ENCODE measurements at places on chromosomes 12 and 14.

DNA sequence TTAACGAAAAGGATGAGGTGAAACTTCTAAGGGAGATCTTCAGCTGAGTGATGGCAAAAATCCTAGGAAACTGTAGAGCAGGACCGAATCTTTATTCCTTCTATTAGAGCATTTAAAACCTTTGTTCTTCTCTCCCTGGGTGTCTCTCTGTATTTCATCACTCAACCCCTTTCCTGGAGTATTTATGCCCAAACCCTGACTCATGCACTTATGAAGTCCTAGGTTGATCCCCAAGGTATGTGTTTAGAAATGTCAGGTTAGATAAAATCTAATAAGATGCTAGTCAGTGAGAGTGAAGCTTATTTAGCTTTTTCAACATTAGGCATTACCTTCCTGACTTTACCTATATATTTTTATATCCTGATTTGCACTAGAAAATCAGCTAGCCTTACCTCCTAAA, 239.8 kb upstream of the NPAS3 start:
- no peak for DNase-seq

- DNase-seq: no peak
Observed at GRCh38 chr14:101361044-101361443, 200.3 kb upstream of the DIO3 start.

DNA sequence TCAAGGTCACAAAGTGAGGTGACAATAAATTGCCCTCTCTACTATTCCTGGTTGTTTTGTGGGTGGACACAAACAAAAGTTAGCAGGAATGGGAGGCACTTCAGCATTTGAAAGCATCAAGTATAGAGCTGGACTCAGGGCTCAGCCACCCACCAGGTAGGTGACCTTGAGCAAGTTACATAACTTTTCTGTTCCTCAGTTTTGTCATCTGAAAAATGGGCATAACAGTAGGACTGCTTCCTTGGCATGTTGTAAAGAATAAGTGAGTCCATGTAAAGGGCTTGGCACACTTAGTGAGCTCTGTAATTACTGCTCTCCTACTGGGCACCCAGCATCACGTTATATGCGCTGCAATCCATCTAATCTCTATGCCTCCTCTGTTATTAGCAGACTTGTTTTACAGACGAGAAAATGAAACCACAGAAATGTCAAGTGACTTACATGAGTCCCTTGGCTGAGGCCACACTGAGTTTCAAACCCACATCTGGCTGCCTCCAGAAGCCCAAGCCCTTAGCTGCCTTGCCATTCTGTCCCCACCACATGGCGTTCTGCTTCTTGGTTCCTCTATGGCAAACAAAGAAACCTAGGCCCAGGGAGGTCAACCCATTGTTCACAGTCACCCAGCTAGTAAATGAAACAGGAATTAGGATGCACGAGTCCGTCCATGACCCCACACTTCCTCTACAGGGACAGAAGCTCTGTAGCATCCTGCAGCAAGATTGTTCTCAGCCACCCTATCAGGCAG, 63.2 kb upstream of the SLC24A4 start:
- no peak for DNase-seq

GRCh38 chr14:102717276-102717675, 60.0 kb upstream of the TRAF3 start:
- DNase-seq: no peak

- DNase-seq: no peak
Observed at GRCh38 chr12:75407683-75408082, 16.8 kb downstream of the GLIPR1L2 start.
